T-helper 2 cell (primary cell): ENCODE measurements at places on chromosomes 7 and 10.

GRCh38 chr7:141462958-141463357, 88.3 kb upstream of the AGK start:
- DNase-seq = no peak

GRCh38 chr7:158549176-158549615, 38.4 kb downstream of the PTPRN2 start:
- DNase-seq = no peak

GRCh38 chr7:82397879-82398524, 45.6 kb downstream of the CACNA2D1 start:
- DNase-seq = no peak

GRCh38 chr10:133362846-133363245, 5.0 kb upstream of the FUOM start:
- DNase-seq = no peak

DNA sequence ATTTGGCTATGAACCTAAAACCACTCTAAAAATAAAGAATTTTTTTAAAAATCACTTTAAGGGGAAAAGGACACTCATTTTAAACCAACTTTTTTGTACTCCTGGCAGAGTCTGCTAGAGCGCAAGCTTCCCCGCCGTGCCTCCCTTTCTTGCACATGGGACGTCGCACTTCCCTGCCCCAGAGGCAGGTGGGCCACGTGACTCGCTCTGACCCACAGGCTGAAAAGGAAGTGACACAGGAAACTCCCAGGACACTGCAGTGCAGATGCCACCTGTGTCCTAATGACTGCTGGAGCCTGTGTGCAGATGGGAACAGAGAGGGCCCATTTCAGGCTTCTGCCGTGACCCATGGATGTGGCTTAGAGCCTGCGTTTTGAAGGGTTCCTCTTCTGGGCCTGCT, 142.1 kb upstream of the LANCL2 start:
- DNase-seq = no peak

DNA sequence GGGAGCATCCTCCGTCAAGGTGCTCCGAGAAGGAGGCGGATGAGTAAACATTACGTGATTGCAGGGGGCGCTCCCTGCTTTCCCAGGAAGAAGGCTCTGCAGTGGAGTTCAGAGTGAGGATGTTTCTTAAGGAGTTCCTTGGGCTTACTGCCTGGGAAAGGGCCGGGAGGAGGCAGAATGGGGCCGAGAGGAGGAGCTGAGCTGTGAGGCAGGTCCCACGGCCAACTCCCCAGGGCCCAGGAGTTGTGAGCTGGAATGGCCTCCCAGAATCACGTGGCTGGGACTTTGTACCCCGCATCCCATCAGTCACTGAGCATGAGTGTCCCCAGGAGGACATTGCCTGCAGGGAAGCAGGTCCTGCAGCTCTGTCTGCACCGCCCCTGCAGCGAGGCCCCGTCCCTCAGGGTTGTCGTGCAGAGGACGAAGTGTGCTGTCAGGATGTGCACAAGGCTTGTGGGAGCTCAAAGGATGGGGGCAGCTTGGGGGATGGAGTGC, 75.5 kb downstream of the DYNC2I1 start:
- no peak for DNase-seq

DNA sequence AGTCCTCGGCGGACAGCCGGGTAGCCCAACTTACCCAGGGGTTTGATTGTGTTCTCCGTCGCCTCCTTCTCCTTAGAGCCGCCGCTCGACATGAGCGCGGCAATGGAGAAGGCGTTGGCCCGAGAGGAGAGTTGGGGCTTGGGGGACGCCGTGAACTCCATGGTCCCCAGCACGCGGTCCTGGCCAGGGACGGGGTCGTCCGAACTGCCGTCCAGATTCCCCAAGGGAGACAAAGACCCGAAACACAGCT, 515 bp downstream of the TBX20 start:
- DNase-seq = no peak

- no peak for DNase-seq
Observed at GRCh38 chr7:88401009-88401623, 94.4 kb upstream of the STEAP4 start.

GRCh38 chr7:107505997-107506673, 36.3 kb downstream of the GPR22 start:
- DNase-seq = no peak

GRCh38 chr7:102262546-102262945, 24.1 kb upstream of the SH2B2 start:
- DNase-seq = no peak

DNA sequence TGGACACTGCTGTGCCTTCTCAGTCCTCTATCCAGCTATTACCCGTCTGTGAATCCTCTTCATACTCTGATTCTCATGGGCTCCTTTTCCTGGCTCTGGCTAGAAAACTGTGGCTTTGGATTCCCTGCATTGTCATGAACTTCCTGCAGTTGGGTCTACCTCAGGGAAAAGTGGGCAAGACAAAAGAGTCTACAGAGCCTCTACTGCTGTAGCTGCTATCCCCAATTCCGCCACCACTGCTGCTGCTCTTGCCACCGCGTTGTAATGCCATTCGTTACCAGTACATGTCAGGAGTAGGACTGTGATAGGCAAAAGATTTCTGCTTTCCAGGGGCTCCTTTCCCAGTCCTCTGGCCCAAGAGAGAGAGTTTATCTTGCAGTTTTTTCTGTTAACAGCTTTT, 23.9 kb upstream of the PPP1R17 start:
- no peak for DNase-seq

DNA sequence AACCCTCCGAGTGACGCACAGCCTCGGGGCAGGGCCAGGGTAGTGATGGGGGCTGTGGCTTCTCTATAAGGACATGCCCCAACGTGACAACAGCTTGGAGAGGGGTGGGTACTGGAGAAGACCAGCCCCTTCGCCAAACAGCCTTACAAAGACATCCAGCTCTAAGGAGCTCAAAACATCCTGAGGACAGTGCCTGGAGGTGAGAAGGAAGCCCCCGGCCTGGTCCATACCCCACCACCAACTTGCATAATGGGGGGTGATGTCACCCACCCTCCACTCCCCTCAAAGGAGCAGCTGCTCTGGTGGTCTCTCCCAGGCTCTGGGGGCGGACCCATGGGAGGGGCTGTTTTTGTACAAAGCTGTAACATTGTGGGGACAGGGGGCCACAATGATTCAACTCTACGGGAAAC, 15.1 kb downstream of the PRSS2 start:
- DNase-seq = peak; percentile 95

DNA sequence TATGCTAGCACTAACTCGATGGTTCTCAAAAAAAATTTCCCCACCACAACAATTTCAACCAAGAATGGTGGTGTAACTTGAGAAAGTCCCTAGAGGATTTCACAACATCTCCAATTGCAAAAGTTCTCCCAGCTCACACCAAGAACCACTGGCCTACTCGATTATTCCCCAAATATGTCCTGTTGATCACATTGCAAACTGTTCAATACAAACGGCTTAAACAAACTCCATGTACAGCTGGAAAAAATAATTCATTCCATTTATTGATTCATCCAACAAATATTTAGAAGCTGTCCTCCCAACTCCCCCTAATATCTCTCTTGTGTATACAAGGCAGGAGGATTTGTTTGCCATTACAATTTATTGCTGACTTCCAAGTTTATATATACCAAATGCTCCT, 19.1 kb downstream of the TMEM176B start:
- no peak for DNase-seq

- no peak for DNase-seq
Observed at GRCh38 chr10:77321838-77322237, 315.8 kb downstream of the KCNMA1 start.

- no peak for DNase-seq
Observed at GRCh38 chr7:106021151-106022067, 58.3 kb downstream of the CDHR3 start.

DNA sequence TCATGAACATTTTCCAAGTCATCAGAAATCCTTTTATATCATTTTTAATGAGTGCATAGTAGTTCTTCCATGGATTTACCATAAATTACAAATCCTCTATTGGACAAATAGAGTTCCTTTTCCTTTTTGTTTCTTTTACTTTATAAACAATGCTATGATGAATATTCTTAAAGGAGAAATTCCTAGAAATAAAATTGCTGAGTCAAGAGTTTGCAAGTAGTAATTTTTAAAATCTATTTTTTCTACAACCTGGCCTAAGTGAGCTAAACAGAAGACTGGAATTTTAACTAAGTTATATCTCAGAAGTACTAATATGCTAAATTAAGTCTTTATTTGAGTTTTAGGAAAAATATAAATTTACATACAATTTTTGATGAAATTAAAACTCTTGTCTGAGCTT, 38.8 kb downstream of the PLEKHA1 start:
- no peak for DNase-seq

DNA sequence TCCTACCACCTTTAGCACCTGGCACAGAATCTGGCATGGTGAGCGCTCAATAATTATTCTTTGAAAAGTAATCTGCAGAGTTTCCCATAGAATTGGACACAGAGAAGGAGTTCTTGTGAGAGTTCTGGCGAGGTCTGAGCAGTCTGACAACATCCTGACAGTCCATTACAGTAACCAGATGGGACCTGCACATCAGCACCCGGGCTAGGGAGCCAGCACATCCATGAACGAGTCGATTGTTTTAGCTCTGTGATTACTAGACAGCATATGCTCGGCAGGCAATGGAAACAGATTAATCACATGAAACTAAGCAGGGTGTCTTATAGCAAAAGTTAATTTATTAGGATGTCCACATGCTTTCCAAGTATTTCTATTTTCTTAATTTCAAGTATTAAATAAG, 96.7 kb downstream of the SEMA3D start:
- DNase-seq = no peak

GRCh38 chr7:123863461-123863860, 18.5 kb downstream of the HYAL4 start:
- no peak for DNase-seq

DNA sequence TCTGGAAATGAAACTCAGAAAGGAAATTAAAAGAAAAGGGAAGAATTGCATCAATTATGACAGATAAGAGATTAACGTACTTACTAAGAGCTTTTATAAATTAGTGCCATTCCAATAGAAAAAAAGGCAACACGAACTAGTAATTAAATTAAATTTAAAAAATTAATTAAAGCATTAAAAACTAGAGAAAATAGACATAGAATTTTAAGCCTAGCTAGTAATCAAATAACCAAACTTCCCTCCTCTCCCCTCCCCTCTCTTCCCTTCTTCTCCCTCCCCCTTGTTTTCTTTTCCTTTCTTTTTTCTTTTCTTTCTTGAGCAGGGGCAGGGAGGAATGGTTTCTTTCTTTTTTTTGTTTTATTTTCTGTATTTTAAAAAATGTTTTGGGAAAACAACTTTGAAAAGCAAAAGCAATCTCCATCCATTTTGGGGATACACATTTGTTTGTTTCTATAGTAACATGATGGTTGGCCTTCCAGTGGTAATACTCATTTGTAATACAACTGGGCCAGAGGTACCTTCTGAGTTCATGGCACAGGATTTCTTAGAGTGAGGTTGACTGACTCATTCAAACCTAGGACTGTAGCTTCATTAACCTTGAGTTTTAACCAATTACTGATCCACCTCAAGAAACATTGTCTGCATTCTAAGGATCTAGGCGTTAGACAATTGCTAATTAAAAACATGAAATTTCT, 132.6 kb downstream of the ST7 start:
- peak; percentile 18 for DNase-seq

- no peak for DNase-seq
Observed at GRCh38 chr10:115665549-115665948, 572.4 kb downstream of the ATRNL1 start.

GRCh38 chr10:107859065-107859464, 694.6 kb upstream of the SORCS1 start:
- no peak for DNase-seq

DNA sequence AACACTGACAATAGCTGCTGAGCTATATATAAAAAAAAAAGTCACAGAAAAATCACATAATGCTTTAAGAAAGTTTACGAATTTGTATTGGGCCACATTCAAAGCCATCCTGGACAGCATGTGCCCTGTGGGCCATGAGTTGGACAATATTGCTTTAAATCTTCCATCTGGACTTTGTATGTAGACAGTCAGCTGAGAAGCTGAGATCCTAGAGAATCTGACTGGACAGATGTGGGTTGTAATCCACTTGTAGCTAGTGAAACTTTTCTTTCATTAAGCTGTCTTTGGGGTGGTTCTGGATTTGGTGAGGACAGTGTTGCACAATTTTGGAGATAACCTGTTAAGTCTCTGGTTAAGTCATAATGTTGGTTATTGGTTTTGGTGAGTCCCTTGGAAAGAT, 824.5 kb downstream of the CCSER2 start:
- DNase-seq = no peak

DNA sequence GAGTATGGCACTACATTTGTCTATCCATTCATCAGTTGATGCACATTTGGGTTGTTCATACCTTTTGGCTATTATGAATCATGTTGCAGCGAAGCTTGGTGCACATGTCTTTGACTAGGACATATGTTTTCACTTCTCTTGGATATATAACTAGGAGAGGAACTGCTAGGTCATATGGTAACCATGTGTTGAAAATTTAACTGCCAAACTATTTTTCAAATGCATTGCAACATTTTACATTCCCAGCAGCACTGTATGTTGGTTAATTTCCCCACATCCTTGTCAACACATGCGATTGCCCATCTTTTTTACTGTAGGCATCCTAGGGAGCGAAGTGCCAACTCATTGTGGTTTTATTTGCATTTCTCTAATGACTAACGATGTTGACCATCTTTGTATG, 183.4 kb downstream of the PRKCQ start:
- no peak for DNase-seq

DNA sequence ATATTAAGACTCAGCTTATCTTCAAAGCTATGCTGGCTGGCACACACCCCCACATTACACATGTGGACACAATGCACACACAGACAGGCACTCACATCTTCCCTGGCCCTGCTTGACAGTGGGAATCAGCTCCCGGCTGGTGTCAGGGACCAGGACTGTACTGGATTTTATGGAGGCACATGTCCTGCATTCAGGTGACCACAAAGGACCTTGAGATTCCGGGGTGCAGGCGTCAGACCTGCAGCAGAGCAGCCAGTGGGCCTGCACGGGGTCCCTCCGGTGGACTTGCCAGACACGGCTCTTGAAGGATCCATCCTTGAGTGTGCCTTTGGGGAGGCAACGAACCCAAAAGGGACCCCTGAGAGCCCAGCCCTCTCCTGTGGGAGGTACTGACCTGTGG, 1.9 kb downstream of the CNPY1 start:
- no peak for DNase-seq

DNA sequence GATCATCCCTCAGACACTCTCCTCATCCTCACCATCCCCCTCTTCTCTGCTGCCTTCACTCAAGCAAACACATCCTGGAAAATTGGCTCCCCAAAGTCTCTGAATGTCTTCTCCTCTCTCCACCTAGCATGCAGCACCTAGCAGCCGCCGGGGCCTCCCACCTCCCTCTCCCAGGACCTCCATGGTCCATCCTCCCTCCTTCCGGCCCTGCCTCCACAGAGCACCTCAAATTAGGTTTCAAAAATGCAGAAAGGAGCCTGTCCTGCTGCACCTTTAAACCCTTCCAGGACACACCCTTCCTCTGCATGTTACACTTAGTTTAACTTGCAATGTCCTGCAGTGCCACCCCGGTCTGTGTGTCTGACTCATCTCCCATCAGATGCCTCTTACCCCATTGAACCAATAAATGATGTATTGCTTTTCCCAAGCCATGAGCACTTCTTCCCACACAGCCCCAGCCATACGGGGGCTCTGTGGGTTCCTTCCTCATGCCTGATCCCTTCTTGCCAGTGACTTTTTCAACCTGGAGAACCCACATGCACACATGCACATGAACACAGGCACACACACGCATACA, 582.5 kb upstream of the MGMT start:
- DNase-seq = no peak

- DNase-seq = no peak
Observed at GRCh38 chr7:48182718-48183369, 11.6 kb downstream of the ABCA13 start.

- no peak for DNase-seq
Observed at GRCh38 chr10:68239069-68239468, 7.2 kb upstream of the ATOH7 start.
